Left kidney (tissue), 8 donors: ENCODE measurements at places on chromosomes 7 and 10.

DNA sequence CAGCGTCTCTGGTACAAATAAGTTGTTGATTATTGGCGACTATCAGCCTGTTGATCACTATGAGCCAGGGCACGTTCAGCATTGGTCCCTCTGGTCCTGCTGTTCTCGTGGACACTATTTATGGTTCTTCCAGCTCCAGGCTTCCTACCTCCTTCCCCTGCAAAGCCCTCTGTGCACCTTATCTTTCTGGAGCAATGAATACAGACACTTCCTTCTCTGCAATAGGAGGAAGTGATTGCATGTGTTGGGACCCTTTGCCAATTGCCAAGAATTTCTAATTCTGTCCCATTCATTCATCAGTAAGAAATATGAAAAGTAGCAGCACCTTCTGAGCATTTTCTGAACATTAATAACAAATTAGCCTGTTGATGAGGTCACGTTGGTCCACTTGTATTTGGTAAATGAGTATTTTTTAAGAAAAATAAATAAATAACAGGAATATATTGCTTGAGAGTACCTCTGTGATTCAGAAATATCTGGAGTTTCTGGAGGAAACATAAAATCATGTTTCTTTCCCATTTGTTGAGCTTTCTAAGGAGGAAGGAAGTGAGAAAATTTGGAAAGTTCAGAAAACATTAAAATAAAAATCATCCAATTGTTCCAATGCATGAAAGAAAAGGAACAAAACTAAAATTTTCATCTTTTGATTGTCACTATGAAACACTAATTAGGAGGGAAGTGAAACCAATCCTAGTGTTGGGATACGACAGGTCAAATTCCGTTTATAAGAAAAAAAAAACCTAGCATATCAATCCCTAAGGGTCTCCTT lies 259.1 kb upstream of the KLF6 start:
- DNase-seq, result no peak

- DNase-seq, result no peak
Observed at GRCh38 chr10:128103229-128103714, 23.0 kb downstream of the MKI67 start.

- no peak for DNase-seq
Observed at GRCh38 chr10:99781734-99782429, 558 bp upstream of the ABCC2 start.

- no peak for DNase-seq
Observed at GRCh38 chr7:2487586-2488271, 11.5 kb upstream of the GRIFIN start.

GRCh38 chr7:79872176-79872575 lies 262.5 kb upstream of the GNAI1 start:
- peak; percentile 28 for DNase-seq

DNA sequence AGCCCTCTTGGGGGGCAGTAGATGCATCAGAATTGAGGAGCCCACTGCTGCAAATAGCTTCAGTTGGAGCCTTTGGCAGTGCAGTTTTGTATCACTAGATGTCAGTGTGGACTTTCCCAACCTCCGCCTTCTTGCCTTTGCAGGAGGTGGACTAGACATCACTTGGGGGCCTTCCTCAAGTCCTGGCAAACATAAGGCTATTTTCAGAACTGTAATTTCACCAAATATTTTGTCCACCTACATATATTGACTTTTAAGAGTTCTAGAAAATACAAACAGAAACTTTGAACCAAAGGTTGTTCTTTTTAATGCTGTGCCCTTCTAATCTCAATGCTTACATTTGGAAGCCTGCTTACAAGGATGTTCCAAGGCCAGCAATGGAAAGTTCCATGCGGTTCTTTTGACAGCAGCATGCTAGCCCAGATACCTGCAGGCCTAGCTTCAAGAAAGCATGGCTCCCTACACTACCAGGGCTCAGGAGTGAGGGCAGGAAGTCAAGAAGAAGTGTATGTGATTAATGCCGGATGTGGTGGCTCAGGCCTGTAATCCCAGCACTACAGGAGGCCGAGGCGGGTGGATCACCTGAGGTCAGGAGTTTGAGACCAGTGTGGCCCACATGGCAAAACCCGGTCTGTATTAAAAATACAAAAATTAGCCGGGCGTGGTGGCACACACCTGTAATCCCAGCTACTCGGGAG lies 8.0 kb upstream of the ZNRF2 start:
- no peak for DNase-seq

- DNase-seq, result no peak
Observed at GRCh38 chr10:132522521-132523411, 14.8 kb upstream of the INPP5A start.

GRCh38 chr7:18076461-18076860 lies 48.8 kb upstream of the PRPS1L1 start:
- DNase-seq, result no peak

DNA sequence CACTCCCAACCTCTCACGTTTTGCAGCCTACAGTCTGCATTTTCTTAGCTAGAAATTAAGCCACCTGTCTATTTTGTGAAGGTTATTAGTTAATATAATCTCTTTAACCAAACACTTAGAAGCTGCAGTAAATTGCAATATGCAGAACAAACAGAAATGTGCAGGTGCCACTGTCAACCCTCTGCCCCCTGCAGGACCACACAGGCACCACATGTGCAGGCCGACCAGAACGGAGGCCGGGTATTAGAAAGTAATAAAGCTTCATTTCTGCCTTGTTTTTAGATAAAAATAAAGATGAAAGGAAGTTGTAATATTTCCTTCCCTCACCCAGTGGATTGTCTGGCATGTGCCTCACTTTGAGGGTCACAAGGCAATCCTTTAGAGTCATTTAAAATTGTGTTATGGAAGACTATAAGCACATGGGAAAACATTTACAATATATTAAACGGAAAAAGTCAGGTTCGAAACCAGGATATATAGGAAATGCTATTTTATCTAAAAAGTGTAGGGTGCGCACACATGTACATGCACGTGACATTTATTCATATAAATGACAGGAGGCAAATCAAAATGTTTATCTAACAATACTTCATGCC lies 158.2 kb downstream of the ARHGAP12 start:
- DNase-seq, result no peak

DNA sequence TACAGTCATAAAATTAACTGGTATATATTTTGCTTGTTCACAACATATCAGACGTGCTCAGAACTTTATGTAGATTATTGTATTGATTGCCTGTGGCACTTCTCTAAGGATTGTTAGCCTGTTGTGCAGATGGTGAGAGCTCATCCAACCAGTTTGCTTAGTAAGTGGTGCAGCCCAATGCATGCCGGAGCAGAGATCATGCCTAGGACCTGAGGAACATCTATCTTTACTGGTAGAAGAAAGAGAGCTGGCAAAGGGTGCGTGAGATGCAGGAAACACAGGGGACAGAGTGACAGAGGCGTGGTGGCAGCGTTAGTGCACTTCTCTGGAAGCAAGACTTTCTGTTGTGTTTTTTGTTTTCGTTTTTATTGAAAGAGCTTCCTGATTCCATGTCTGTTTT lies 35.9 kb downstream of the CCM2 start:
- DNase-seq, result no peak

DNA sequence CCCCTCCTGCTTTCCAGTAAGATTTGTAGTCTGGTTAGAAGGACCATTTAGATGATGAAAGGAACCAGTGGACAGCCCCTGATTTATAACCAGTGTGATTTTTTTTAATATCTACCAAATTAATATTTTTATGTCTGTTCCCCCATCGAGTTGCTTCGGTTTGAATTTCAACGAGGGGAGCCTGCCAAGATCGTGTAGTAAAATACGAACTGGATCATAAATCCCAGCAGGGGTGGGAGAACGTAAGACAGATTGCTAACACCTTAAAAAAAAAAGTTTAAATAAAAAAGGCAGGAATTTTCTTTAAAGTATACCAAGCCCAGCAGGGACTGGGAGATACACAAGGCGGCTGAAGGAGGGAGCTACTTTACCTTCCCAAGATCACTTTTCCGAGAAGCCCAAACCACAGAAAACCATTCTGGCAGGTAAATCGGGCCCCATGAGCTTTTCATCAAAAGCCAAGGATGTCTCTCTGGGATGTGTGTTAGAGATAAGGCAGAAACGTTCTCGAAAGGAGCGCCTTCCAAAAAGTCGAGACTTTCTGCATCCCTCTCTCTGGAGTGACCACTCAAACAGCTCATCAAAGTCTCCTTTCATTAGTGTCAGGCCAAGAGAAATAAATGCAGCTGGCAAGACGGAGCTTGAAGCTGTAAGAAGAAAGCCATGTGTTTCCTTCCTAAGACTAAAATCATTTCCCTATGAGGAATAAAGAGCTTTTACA lies 270.5 kb upstream of the NFE2L3 start:
- DNase-seq, result no peak

DNA sequence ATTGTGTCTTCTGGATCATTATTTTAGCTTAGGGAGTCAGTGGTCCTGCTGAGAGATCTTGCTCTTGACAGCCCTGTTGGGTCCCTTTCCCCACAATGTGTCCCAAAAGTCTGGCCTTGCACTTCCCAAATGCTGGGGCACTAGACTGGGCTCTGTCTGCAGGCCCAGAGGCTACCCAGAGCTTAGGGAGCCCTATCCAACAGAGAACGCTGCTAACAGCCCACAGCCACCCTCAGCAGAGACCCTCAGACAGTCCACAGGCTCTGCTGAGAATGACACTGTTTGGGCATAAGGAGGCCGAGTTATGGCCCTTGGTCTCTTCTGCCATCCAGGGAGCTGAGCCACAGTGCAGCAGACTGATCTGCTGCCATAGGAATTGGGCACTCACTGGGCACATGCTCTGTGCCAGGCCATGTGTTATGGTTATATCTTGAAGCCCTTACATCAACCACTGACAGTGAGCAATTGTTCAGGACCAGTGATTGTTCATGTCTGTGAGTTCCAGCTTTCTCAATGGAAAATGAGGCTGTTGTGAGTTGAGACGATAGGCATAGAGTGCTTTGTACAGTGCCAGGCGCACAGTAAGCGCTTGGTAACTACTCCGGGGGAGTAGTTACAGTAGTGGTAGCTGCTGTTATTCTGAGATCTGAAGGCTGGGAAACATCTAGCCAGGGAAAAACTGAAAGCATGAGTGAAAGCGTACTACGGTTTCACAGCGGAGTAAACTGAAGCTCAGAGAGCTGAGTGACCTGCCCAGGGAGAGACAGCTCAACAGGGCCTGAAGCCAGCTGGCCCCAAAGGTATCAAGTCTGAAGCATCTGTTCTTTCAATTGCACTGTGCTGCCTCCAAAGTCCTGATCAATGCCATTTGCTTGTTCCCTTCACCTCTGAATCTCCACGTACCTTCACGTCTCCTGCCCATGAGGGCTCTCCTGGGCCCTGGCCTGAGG lies 77.6 kb upstream of the PRLHR start:
- DNase-seq, result no peak

- no peak for DNase-seq
Observed at GRCh38 chr7:71787513-71787912, 624.6 kb downstream of the CALN1 start.

DNA sequence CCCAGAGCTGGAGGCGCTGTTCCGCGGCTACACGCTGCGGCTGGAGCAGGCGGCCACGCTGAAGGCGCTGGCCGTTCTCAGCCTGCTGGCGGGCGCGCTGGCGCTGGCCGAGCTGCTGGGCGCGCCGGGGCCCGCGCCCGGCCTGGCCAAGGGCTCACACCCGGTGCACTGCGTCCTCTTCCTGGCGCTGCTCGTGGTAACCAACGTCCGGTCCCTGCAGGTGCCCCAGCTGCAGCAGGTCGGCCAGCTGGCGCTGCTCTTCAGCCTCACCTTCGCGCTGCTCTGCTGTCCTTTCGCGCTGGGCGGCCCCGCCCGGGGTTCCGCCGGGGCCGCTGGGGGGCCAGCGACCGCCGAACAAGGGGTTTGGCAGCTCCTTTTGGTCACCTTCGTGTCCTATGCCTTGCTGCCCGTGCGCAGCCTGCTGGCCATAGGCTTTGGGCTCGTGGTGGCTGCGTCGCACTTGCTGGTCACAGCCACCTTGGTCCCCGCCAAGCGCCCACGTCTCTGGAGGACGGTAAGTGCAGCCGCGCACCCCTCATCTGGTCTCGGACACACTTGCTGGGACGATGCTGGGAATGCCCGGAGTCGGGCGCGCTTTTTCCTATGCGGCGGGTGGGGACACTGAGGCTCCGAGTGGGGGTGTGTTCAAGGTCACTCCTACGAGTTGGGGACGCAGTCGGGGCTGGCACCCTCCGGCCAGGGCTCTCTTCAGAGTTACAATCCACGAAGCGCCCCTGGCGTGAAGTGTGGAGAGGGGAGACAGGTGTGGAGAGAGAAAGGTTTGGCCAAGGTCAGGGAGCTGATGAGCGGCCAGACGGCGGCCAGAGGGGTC lies 717 bp downstream of the ADCY1 start:
- peak; percentile 46 for DNase-seq

- DNase-seq, result no peak
Observed at GRCh38 chr10:103713676-103714075, 141.7 kb downstream of the SH3PXD2A start.

GRCh38 chr7:113705439-113705838 lies 213.4 kb downstream of the PPP1R3A start:
- no peak for DNase-seq

DNA sequence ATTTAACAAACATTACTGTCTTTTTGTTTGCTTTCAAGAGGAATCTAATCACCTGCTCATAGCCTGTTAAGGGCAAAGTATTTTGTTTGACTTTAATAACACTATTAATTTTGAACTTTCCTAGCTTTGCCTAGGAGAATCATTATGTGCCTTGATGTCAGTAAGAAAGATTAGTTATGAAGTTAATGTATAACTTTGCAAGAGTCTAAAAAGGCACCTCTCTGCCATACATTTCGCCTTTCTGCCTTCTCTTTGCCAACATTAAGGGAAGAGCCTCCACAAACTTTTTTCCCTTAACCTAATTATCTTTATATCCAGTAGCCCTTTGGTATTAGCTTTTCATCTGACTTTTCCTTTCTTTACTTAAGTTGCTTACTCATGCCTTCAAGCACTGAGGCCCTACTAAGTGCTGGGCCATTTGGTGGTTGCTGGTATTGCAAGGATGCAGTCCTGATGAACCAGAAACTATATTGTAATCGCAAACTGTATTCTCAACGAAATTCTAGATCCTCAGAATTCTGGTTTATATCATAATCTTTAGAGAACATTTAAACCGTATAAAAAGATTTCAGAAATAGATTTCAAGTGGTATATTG lies 108.5 kb downstream of the SND1 start:
- DNase-seq, result no peak

- no peak for DNase-seq
Observed at GRCh38 chr10:110016039-110016438, 8.3 kb downstream of the ADD3 start.
